Diencephalon (tissue), 1 donor: ENCODE measurements at places on chromosomes 6 and 20. TPM values are rescaled to one million over a fixed set of nuclear protein-coding genes. Genes with fewer than 3 reads are reported as not detected.

The B3GALT4 gene
- total RNA-seq = 7.8 TPM

The TCF21 gene
- under 0.01 TPM for total RNA-seq

The DCBLD1 gene
- 16.4 TPM for total RNA-seq

The LINC00237 gene
- total RNA-seq = 10.8 TPM

The IP6K3 gene
- total RNA-seq = 0.46 TPM

The BTNL2 gene
- not detected for total RNA-seq
